Right lung (tissue), 10 donors: ENCODE measurements at places on chromosomes 7 and 10. TPM values are rescaled to one million over a fixed set of nuclear protein-coding genes. Genes with fewer than 3 reads are reported as not detected.

Gene SCIN
- 5.8 TPM for polyA plus RNA-seq

Gene ACTL6B
- polyA plus RNA-seq = 0.13 TPM

Gene MTERF1
- 14.6 TPM for polyA plus RNA-seq

Gene TLX1
- polyA plus RNA-seq = not detected

Gene PTPRN2
- 7.0 TPM for polyA plus RNA-seq

Gene COL1A2
- 1,142 TPM for polyA plus RNA-seq

Gene PTF1A
- not detected for polyA plus RNA-seq

Gene BBIP1
- 62.5 TPM for polyA plus RNA-seq

Gene ANKRD16
- 10.0 TPM for polyA plus RNA-seq

Gene FXYD4
- polyA plus RNA-seq = not detected

DNA sequence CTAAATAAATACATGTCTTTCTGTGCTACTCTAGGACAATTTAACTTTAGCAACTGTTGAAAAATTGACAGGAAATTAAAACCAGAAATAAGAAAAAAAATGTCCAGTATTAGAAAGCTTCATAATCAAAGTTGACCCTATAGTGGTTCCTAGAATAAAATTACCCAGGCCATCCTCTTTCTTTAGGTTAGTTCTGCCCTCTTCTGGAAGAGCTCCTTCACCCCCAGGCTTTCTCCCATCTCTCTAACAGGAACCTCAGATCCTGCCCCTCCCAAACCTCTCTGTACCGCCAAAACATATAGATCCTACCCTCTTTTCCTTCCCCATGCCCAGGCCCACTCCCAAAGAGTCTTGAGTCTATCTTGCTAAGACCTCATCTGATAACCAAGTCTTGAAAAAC, 159.4 kb upstream of the CDK1 start:
- DNase-seq = no peak

- DNase-seq = no peak
Measured at GRCh38 chr10:11017570-11018431, at the start of gene CELF2. Gene CELF2 (plus strand): TSS chr10:11017872. CDS start chr10:11018090, 218 bp downstream.

DNA sequence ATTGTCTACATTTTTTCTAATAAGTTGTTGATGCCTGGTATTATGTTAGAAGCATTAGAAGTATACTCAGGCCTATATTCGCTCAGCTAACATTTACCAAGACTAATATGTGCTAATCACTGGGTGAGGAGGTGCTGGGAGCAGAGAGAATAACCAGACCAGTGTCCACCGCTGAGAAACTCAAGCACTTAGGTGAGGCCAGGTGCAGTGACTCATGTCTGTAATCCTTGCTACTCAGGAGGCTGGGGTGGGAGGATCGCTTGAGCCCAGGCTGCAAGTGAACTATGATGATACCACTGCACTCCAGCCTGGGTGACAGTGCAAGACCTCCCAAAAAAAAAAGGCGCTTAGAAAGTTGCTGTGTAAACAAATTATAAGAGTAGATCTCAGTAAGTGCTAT, 182.2 kb upstream of the AOAH start:
- DNase-seq = no peak

DNA sequence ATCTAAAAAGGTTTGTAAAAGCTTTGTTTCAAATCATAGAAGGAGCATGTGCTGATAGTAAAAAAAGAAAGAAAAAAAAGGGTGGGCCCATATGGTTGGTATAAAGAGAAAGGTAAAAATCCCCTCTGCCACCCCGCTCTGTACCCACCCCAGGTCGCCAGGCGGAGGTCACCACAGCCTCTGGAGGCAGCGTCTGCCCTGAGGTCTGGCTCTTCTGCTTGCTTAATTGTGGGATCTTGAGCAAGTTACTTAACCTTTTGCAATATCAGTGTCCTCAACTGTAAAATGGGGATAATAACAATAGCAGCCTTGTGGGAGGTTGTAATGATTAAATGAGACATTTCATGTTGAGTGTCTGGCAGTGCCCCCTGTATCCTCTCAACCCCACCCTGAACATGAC, 10.7 kb upstream of the PCBD1 start:
- DNase-seq = no peak

DNA sequence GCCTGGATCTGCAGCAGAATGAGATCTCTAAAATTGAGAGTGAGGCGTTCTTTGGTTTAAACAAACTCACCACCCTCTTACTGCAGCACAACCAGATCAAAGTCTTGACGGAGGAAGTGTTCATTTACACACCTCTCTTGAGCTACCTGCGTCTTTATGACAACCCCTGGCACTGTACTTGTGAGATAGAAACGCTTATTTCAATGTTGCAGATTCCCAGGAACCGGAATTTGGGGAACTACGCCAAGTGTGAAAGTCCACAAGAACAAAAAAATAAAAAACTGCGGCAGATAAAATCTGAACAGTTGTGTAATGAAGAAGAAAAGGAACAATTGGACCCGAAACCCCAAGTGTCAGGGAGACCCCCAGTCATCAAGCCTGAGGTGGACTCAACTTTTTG, 21.4 kb downstream of the LRRC17 start:
- no peak for DNase-seq

DNA sequence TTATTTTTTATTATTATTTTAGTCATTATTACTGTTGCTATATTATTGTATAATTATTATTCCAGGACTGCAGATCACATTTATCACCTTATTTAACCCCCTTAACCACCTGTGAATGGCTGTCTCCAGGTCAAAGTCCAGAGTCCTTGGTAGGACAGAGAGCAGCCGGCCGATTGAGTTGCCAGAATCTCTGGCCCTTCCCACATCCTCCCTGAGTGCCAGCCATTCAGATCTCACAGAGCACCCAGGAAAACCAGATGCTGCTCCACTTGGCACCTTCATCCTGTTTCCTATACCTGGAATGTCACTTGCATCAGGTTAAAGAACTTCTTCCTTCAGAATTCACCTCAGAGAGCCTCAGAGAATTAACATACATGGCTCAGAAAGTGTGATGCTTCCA, 101.1 kb downstream of the ELAPOR2 start:
- DNase-seq = no peak

DNA sequence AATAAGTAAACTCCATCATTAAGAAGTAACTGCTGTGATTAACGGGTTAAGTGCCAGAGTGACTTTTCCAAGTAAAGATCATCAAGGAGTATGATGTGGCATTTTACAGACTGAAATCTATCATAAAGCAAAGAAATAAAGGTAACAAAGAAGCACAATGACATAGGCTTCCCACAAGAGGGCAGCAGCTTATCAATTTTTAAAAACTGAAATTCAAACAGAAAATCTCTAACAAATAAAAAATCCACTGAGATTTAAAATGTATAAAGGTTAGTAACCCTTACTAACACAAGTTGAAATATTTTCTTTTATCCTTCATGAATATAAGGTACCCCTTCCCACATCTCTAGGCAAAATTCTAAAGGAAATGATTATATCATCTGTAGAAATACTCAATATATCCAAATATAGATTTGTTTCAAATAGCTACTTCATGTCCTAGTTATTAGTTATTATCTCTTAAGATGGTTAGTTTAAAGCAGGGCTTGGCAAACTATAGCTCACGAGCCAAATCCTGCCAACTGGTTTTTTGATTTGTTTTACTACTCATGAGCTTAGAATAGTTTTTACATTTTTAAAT, 29.2 kb downstream of the FAM3C start:
- DNase-seq = no peak

DNA sequence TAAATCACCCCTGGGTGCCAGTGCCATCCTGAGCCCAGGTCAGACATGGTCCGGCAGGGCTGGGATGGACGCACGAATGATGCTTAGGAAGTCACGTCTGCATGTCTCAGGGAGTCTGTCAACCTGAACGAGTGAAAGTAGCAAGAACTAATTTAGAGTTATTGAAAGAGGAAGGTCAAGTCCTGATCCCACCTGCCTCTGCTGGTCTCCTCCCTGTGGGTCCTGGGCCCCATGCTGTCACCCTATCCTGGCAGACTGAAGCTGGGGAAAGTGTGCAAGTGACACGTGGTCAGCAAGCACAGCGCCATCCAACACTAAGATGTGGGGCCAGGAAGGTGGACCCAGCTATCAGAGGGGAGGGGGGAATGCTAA, 26.1 kb upstream of the GRID1 start:
- no peak for DNase-seq

DNA sequence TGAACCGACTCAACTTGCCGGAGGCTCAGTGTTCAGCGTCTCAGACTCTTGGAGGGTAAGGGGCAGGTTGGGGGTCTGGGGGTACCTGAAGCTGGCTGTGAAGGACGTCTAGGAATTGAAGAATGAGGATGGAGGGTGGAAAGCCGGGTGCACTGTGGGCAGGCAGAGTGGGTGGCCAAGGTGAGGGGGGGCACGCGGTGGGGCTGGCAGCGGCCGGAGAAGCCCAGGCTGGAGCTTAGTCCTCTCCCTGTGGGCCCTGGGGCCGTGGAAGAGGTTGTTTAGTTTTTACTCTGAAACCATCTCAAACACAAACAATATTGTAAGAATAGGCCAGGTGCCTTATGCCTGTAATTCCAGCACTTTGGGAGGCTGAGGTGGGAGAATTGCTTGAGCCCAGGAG, 83.4 kb downstream of the UNCX start:
- DNase-seq = no peak

DNA sequence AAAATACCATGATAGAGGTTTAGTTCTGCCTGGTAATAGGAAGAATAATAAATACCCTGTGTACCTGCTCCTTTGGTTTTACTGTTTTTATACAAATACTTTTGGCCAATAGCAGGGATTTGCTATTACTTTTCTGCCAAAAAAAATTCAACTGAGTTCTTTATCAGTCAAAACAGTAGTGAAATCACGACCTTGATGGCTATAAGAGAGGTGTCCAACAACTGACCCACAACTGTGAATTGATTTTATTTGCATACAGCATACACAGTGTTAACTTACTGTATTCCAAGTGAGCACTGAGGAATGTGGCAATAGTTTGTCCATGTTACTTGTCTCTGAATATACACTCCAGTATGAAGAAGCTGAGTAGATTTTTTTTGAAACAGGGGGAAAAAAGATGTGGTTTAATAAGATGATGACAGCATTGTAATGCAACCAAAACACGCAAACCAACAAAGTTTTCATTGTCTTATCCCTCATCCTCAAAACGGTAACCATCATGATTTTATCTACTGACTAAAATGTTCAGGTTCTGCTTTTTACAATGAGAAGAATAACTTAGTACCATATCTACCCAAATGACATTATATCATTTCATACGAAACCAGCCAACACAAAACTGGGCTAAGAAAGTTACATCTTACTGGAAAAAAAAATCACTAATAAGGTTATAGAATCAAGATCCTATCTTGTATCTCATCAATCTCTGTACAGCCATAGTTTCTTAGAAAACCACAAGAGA, 63.3 kb downstream of the GSAP start:
- no peak for DNase-seq

DNA sequence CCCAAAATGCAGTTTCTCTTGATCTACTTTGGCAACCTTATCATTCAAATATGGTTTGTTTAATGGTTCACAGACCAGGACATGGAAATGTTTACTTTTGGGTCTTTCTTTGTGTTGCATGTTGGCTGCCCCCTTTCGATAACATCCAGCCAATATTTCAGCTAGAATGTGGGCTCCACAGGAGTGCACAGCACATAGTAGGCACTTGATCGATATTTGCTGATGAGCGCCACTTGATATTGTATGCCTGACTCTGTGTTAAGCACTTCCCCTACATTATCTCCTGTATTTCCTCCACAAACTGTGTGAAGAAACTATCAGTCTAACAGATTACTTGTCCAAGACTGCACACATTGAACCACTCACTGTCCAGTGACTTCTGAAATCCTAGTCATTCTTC, 60.2 kb downstream of the SMURF1 start:
- DNase-seq = no peak

GRCh38 chr7:33186192-33186591, 56.8 kb downstream of the BBS9 start:
- no peak for DNase-seq

DNA sequence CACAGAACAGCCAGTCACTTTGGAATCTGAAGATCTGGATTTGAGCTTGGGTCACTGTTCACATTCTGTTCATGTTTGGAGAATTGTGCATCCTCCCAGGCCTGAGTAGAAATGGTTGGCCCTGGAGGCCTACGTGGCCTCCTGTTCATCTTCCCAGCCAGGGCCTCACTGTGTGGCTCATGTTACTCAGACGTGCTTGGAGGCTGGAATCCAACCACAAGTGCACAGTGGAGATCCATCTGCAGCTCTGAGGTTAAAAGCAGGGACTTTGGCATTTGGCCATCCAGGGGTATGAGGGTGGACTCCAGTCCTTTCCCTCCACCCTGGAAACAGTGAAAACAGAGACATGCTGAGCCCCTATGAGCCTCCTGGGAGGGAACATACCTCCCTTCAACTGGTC, 709.0 kb upstream of the IGFBP3 start:
- DNase-seq = no peak

GRCh38 chr7:92547579-92547978, 19.0 kb downstream of the RBM48 start:
- DNase-seq = no peak

GRCh38 chr7:44293561-44294324, 31.7 kb downstream of the CAMK2B start:
- DNase-seq = no peak

GRCh38 chr10:45456822-45457221, 82.8 kb downstream of the ALOX5 start:
- no peak for DNase-seq

- DNase-seq = no peak
Measured at GRCh38 chr10:121503587-121504051, 94.6 kb downstream of the FGFR2 start.

DNA sequence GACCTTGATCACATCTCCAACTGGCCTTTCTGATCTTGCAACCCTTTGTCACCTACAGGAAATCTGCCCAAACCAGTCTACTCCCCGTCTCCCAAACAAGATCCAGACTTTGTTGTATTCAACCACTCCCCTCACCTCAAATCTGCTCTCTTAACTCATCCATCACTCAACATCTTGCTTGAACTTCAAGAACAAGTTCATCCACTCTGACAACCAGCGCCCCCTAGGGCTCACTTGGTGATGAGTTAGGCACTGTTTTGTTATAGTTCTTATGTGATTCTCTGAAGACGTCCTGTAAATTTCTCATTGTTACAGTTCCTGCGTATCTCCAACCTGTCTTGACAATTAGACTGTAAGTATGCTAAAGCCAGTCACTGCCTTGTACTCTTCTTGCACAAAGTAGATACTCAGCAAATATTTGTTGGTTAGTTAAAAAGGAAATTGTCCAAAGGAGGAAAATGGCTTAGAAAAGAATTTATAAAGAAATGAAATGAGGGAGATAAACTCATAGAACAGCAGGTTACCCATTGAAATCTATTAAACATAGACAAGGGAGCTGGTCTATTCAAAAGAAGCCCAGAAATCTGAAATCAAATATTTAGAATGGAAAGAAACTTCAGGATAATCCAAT, 5.3 kb downstream of the FRMD4A start:
- DNase-seq = no peak

DNA sequence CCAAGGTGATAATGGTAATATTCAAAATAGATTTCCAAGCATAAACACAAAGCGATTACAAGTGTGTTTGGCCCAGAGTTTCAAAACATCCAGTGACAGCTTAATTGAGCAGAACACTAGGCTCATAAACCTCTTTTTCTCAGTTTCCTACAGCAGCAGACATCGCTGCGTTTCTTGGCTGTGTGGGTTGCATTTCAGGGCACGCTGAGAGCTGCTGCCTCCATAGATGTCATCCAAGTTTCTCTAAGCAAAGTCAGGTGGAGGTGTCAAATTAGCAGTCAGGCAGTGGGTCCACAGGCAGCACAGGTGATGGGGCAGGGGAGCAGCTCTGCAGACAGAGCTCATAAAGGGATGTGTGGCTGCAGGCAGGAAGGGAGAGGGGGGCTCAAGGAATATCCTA, 50.5 kb upstream of the COL13A1 start:
- DNase-seq = no peak

- DNase-seq = no peak
Measured at GRCh38 chr10:69346776-69347175, 68.5 kb downstream of the HK1 start.

GRCh38 chr7:17937506-17938120, 2.7 kb downstream of the SNX13 start:
- no peak for DNase-seq
